ENCODE measurements at places on chromosomes 1 and 21.

DNA sequence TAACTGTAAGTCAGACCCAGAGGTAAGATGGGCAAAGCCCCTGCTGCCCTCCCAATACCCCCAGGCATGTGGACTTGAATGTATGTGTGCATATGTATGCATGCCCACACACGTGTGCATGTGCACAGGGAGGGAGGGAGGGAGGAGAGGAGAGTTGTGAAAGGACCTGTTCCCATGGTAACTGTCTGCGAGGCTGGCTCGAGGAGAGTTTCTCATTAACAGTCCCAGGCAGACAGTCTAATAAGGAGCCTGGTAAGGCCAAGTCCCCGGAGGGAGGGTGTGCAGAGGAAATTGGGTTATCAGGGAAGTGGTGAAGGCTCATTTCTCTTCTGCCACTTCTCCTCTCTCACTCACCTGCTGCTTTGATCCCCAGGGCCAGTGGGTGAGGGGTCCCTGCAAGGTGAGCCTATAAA lies 74.9 kb downstream of the NFASC start:
- no peak for DNase-seq

DNA sequence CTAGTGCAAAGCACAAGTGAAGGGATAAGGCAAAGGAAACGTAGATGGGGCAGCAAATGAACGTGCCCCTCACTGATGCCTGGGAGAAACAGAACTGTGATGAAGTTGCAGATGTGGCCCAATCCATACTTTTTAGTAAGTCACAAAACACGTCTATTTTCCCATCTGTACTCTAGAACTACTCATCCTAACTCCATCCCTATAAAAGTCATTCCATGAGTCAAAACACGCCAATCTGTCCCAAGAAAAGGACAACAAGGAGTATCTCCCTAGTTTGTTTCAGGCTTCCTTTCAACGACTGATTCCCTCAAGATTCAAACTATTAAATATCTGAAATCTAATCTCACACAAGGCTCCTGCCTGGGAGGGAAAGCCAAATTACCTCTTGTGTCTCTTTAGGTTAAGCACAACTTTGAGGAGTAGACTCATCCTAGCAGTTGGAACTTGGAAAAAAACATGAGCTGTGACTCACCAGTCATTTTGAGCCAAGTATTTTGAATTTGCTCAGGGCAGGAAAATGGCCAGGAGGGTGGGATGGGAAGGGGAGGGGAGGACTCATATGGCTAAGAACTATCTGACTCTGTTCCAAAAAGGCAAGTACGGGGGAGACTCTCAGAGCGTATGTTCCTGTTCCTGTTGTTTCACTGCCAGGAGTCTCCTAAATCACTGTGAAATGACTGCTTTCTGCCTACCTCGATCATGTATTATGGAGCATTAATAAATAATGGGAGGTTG lies 214.5 kb upstream of the CAMK1G start:
- peak; percentile 57 for DNase-seq

DNA sequence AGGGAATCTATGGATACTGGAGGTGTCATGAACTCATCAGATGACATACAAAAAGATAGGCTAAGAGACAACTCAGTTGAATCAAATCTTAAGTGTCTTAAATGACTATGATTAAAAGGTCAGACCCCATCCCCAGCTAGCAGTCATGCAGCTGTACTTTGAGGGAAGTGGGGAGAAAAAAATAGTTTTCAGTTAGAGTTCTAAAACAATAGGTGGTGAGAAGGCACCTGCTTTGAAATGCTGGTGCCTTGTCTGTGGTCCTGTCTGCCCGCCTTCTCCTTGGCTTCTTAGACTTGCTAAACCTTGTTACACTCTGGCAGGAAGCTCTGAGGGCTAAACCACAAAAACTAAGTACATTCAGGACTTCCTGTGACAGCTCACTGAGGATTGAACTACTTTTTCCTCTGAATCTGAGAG lies 15.3 kb downstream of the CD2 start:
- DNase-seq: no peak

GRCh38 chr1:103333141-103333540 lies 192.4 kb upstream of the RNPC3 start:
- DNase-seq: no peak

GRCh38 chr1:230079199-230080024 lies 12.4 kb downstream of the GALNT2 start:
- DNase-seq: no peak

- peak; percentile 23 for DNase-seq
These were observed 22.9 kb upstream of the NDC1 start for GRCh38 chr1:53860967-53861411.

GRCh38 chr1:18233176-18233864 lies 125.7 kb downstream of the IGSF21 start:
- no peak for DNase-seq

GRCh38 chr1:3393987-3394920 lies 60.2 kb upstream of the ARHGEF16 start:
- DNase-seq: no peak

- DNase-seq: no peak
These were observed 100.9 kb downstream of the XCL2 start for GRCh38 chr1:168442931-168443330.

GRCh38 chr1:39973503-39974135 lies 18.7 kb downstream of the MFSD2A start:
- peak; percentile 22 for DNase-seq

GRCh38 chr1:90783181-90783580 lies 66.1 kb upstream of the BARHL2 start:
- DNase-seq: no peak

DNA sequence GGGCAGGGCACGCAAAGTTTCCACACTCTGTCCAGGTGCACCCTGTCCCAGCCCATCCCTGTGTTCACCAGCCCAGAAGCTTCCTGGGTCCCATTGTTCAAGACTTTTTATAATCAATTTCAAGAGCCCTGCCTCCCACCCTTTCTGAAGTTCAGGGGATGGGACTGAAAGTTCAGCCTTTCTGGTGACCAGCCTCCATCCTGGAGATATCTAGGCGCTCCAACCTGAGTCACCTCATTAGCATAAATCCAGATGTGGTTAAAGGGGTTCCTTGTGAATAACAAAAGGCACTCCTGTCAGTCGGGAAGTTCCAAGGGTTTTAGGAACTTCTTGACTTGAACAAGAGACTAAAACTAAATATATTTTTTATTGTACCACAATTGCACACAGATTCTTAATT lies 48.4 kb upstream of the RAP1A start:
- no peak for DNase-seq

All from amniotic stem cell (primary cell).